ENCODE measurements at places on chromosomes 6 and 20.

- no peak for DNase-seq
These were observed 214.8 kb upstream of the RNF24 start for GRCh38 chr20:4230185-4230584.

GRCh38 chr6:157911278-157911677 is 70.4 kb upstream of the SYNJ2 start:
- no peak for DNase-seq

DNA sequence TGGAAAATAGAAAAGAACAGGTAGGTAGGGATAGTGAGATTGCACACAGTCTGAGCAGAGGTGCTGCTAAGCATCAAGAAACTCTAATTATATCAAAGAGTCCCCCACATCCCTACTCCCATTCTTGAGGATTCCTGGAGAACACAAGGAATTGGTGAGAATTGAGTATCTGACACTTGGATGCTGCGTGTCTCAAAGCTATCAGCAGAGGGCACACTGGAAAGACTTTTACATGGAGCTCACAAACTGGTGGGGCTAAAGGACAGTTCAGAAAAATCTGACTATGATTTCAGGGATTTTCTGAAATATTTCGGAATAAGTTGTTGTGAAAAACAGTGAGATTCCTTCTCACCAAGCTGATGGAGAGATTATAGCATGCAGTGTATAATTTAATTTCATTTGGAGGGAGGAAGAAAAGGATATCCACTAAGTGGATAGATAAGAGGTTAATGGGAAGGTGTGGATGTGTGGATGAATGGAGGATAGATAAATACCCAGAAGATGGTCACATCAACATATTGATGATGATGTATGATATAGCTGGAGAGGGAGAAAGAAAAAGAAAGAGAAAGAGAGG is 215.4 kb upstream of the DEFB112 start:
- DNase-seq = no peak

- DNase-seq = no peak
These were observed 46.2 kb upstream of the SDHAF4 start for GRCh38 chr6:70520575-70520974.

DNA sequence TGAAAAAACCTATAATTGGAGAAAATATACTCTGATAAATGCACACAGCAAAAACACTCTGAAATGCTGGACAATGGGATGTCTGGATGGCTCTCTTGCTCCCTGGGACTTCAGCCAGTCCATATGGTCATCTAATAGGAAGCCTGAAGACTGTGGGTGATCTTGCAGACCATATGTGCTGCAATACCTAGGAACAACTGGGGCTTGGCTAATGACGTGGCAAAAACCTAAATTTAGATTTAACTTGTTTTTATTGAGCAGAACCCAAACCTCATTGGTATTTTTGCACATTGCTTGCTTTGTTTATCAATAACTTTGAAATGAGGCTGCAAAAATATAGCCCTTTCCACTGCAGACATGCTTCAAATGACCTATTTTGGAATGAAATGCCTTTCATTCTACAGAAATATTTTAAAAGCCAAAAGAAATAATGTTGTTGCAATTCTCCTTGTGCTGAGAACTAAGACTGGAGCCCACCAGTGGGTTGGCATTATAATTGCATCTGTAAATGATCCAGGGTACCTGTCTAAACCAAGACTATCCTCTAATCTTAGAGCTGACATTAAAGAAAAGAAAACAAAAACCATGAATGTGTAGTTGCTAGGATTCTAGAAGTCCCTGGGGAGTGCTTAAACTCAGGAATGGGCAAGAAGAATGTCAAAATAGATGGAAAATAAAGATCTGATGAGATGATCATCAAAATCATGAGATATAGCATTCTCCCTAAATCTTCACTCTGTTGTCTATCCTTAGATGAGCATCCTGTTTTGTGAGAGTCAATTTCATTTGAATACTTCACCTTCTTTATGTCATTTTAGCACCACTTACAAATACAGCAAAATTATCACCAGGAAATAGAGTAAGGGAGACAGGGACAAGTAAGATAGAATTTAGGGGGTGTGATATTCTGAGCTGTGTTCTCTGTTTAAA is 152.1 kb upstream of the RIMS1 start:
- no peak for DNase-seq

DNA sequence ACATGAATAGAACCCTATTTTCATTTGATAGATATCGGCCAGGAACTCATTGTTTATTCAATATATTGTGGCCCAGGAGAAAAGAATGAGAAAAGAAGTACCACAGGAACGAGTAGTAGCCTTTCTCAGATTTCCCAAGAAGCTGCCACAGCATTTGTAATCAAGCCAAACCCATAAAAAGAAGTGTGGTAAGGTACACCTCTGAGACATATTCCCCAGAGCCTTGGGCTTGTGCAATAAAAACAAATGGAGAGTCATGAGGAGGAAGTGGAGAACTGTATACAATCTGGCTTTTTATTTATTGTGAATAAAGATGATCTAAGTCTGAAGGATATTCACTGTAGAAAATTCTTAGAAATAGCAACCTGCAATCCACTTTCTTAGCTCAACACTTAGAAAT is 36.7 kb downstream of the KIF6 start:
- peak; percentile 8 for DNase-seq

DNA sequence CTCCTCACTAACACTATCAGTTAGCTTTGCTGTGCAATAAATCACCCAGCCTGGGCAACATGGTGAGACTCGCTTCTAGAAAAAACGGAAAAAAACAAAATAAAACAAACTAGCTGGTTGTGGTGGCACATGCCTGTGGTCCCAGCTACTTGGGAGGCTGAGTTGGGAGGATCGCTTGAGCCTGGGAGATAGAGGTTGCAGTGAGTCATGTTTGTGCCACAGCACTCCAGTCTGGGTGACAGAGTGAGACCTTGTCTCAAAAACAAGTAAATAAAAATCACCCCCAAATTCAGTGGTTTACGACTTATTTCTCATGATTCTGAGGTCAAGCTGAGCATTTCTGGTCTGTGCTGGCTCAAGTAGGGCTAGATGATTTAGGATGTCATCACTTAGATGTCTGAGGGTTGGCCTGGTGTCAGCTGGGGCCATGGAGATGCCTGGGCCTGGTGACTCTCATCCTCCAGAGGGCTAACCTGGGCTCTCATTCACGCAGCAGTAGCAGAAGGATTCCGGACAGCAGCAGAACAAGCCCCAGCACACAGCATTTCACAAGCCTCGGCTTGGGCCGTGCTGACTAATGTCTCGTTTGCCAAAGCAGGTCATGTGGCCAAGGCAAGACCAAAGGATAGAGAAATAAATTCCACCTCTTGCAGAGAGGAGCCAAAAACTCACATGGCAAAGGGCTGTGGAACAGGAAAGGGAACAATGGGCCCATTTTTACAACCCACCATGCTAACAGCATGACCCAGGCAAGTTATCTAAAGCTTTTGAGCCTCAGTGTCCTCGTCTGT is 32.5 kb downstream of the MGME1 start:
- no peak for DNase-seq

- DNase-seq = no peak
These were observed 269.9 kb downstream of the PTPRK start for GRCh38 chr6:128250370-128251070.

DNA sequence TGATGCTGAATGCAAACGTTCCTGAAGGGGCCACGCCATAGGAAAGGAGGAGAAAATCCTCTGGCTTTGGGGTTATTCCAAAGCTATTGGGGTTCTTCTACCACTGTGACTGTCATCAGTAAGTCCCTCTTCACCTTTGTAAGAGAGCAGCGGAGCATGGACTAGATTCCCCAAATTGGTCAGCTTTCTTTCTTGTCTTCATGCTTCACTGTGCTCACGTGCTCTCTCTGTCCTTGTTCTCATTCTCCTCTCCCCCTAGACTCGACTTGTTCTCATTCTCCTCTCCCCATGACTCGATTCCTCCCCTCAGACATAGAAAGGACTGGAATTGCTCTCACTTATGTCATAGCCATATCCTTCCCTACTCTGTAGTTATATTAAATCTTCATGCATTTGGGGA is 54.8 kb upstream of the ADGRG6 start:
- no peak for DNase-seq

DNA sequence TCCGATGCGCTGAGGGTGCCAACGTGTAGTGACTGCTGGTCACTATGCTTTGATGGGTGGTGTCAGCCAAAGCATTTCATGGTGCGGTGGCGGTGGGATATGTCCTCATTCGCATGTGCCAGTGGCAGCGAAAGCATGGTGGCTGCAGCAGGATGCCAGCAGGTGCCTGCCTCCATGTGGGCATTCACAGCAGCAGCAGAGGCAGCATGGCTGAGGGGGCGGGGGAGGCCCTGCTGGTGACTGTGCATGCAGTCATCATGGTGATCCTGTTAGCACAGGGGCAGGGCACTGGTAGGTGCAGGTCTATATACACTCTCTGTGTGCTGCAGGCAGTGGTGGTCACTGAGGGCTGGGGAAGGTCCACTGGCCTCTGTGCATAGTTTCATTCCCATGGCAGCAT is 22.0 kb downstream of the FIG4 start:
- no peak for DNase-seq
